ENCODE measurements at places on chromosomes 2 and 18.

DNA sequence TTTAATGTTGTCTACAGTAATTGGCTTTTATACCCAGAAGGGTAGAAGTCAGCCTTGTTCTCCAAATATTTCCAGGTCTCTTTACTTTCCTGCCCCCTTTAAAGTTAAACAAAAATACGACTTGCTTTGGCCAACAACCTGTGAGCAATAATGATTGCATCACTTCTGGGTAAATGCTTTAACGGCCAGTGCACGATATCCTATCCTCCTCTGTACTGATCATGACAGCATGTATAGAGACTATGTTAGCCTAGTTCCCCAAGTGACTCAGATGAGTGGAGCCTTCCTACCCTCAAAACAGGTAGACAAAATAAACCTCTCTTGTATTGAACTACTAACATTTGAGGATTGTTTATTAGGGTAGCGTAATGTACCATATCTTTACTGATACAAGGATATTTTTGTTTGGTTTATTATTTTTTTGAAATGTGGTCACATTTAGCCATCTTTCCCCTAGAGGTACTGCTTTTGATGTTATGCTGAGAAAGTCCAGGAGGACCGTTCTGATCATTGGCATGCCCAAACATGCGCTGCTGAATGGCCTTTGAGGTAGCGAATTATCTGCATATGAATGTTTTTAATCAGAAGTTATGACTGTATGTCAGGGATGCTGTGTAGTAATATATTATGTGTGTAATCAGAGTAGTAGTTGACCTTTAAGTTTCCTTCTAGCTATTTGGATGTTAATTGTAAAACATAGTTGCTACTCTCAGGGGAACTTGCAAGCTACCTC, 262.6 kb upstream of the DCC start:
- no peak for DNase-seq

GRCh38 chr18:60826346-60826745, 453.8 kb upstream of the MC4R start:
- DNase-seq = no peak

DNA sequence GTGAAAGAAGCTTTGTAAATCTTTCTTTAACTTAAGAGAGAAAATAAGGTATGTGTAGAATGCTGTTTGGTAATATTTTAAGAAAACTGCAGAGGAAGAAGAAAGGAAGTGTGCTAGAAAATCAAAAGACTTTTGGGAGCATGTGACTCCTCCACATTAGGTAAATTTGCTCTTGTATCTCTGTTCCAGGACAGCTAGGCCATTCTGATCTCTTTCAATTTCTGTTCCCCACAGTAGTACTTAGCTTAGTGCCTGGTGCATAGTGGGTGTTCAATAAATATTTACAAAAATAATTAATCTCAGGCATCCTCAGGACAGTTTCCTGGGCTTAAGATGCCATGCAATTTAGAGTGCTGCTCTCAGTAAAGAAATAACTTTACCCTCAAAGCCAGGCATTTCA, 105.0 kb downstream of the GPD2 start:
- no peak for DNase-seq

GRCh38 chr18:7177116-7177744, 53.7 kb upstream of the LRRC30 start:
- peak; percentile 63 for DNase-seq

GRCh38 chr2:168587307-168587706, 131.2 kb downstream of the CERS6 start:
- DNase-seq = no peak

DNA sequence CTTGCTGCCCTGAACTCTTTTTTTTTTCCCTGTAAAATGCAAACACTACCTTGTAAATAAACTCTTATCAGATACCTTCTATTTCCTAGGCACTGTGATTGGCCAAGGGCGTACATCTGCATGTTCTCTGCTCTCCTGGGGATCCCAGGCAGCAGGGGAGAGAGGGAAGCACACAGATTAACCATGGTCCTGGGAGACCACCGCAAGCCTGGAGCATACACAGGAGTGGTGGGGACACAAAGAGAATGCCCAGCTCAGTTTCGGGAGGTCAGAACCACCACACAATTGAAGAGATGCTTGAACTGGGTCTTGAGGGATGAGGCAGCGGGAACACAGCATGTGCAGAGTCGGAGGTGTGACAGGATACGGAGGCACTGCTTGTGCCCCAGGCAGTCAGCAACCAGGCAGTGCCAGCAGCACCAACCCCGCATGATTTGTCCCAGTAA, 2.1 kb downstream of the GREB1 start:
- no peak for DNase-seq

DNA sequence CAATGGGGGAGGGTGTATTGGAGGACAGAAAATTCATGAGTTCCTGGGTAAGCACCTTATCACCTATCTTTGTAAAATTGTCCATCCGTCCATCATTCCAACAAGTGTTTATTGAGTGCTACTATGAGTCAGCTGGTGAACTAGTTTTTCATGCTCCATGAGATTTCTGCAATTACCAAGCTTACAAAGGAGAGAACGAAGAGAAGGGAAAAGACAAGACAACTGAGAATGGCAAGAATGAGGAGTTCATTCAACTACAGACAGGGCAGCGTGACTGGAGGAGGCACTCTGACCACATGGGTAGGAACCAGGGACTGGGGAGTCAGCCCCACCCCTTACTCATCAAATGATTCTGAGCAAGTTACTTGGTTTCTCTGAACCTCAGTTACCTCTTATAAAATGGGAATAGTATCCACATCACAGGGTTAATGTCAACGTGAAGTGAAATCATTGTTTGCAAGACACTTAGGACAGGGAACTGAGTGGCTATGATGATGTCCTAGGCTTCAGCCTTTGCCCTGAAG, 18.6 kb upstream of the TXNDC2 start:
- no peak for DNase-seq

DNA sequence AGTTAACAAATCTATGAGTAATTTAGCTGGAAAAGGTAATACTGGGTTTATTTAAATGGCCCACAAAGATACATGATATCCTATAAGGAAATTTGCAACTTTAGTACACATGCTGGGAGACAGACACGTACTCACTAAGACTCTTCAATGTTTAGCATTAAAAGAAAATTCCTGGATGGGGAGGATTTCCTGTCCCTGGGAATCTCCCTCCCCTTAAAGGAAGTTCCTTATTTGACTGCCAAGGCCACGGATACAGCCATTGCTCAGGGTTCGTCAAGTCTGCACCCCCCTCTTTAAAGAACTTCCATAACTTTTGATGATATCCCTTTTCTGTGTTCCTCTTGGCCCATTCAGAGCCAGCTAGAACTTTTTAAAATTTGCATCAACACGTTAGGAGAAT, 267.6 kb downstream of the CD226 start:
- DNase-seq = peak; percentile 12

DNA sequence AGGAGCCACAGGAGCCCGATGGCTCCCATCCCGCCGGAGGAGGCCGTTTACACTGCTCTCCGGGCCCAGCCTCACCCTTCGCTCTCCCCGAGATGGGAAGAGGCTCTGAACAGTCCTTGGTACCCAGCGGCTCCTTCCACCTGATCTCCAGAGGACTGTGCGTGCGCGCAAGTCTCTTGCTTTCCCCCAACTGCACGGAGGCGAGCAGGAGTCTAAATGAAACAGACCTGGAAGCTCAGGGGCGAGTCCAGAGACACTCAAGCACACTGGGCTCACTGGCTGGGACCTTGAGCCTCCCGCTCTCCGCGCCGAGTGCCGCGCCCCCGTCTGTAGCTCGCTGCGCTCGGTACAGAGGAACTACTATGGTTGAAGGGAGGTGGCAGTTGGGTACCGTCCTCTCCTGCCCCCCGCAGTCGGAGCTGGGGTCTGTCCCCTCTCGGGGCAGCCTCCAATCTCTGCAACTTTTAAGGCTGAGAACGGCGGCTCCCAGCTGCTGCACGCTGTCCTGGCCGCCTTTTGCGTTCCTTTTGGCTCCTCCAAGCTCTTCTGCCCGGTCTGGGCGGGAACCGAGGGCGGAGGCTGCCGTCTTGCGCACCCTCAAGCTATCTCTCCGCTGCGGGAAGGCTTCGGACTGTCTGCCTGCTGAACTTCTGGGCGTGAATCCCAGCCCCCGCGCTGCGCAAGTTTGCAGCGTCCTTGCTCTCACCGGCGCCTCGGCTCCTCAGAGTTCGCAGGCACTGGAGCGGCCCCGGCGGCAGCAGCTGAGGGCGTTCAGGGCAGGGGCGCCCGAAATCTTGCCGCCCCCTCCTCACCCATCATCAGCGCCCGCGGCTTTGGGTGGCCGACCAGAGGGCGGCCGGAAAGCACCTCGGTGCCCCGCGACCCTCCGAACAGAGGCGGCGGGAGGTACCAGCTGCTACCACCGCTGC, 491 bp downstream of the ALK start:
- DNase-seq = no peak

DNA sequence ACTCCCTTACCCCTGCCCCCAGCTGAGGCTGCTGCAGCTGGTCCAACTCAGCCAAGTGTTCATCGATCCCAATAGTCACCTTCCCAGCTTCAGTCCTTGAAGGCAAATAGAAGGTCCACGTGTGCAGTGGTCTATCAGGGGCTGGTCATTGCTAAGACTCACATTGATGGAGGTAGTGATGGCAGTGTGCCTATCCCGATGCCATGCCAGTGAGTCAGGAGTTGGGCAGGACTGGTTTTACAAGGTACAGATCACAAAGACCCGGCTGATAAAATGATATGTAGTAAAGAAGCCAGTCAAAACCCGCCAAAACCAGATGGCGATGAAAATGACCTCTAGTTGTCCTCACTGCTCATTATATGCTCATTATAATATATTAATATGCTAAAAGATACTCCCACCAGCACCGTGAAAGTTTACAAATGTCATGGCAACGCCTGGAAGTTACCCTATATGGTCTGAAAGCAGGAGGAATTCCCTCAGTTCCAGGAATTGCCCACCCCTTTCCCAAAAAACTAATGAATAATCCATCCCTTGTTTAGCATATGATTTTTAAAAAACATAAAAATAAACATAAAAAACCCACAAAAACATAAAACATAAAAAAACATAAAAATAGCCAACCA, 2.9 kb upstream of the C2orf80 start:
- no peak for DNase-seq

DNA sequence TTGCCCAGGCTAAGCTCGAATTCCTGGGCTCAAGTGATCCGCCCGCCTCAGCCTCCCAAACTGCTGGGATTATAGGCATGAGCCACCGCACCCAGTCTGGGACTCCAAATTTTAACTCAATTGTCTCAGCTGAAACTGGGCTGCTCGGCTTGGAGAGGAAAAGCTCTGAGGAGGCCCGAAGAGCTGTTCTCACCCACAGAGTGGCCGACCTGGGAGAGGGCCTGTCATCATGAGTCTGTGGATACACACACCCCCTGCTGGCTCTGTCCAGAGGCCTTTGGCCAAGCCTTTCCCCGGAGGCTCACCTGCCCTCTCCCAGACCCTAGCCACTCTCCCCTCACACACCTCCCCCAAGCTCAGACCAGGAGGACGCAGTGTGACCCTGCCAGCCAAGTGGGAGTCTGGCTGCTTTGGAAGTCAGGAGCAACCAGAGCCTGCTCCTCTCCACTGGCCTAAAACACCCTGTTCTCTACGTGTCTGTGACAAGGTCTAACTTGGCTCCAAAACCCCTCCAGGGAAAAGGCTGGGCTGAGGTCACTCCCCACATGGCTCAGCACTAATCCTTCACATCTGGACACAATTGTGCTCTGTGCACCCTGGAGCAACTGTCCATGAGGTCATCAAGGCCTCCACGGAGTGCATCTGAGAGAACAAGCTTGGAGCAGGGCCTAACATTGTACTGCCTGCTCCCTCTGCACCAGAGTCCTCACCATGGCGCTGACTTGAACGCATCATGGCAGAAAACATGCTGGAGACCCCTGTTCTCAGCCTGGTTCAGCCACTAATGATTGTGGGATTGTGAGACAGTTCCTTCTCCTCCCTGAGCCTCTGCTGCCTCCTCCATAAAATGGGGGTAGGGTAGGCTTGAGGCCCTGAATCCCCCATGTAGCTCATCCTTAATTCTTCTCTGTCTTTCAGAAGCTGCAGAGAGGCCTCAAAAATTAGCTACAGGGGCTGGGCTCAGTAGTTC, 49.9 kb upstream of the RAB6C start:
- no peak for DNase-seq

GRCh38 chr2:120958623-120959366, 223.1 kb downstream of the GLI2 start:
- DNase-seq = no peak

- DNase-seq = no peak
Measured at GRCh38 chr2:27033253-27033852, 588 bp downstream of the TMEM214 start.

DNA sequence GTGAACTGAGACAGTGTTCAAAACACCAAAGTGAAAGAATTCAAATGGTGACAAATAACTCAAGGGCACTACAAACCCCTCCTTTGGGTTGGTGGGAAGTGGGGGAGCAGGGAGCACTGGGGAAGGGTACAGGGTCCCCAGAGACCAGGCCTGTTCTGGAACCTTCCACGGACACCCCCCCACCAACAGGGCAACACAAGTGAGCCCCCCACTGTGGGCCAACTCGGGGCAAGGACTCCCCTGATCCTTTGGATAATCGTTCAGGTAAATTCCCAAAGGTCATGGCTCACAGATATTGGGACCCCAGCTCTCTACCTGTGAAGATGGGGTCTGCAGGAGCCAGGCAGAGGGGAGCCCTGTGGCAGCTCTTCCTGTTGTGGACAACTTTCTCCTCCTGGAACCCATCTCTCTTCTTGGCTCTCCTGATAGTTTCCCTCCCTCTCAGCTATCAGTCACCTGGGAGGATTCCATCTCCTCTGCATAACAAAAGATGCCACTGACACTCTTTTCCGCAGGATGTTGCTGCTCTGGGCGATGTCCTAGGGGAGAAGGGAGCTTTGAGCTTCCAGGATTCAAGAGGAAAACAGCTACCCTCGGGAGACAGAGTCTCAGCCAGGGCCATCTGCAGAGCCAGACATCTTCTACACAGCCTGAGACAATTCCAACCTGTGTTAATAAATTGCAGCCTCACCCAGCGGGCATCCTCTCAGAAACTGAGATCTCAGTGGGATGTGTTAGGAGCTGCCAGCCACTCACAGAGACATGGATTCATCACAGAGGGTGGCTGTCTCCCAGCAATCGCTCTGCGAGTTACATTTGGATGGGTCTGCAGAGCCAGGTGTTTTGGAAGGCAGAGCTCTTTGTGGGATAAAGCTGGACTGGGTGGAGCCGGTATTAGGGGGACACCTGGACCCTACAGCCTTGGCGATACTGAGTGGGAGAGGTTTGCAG, 35.4 kb downstream of the MBP start:
- no peak for DNase-seq

DNA sequence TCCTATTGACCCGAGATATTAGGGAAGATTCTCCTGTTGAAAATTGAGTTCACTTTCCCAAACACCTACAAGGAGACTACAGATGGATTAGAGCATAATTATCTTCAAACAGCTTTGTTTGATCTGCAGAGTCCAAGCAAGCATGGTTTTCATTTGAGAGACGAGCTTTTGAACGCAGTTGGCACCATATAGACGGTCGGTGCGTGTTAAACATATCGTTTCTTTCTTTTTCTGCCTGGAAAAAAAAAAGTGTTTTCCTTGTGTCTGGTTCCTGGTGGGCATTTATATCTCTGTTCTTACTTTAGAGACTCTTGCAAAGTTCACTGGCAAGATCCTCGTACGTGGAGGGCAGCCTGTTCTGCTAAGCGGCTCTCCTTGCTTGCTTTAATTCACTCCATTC, 248.9 kb downstream of the TMEM182 start:
- DNase-seq = no peak
